ENCODE measurements at places on chromosomes 3 and 15.
A peak's percentile ranks its signal among the peaks of the same experiment; 100 is the strongest.

DNA sequence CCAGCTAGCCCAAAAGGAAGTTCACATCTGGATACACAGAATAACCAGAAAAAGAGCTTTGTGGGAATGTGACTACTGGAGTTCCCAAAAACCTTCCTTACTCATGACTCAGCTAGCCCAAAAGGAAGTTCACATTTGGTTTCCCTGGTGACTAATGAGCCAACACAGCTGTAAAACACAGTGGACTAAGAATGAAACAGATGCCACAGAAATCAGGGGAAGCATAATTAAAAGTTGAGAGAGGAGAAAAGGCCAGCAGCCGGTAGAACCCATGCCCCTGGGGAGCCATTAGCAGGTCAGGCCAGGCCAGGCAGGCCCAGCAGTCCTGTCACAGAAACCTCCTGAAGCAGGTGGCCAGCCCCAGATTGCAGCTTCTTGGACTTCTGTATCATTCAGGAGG lies 130.3 kb downstream of the GHSR start:
- DNase-seq: peak; percentile 12

- DNase-seq: peak; percentile 51
These were observed at the start of gene DALRD3 for GRCh38 chr3:49017971-49018706. Gene DALRD3, minus strand, starts transcription at chr3:49018580. Its CDS starts 16 bp downstream, at chr3:49018564.

DNA sequence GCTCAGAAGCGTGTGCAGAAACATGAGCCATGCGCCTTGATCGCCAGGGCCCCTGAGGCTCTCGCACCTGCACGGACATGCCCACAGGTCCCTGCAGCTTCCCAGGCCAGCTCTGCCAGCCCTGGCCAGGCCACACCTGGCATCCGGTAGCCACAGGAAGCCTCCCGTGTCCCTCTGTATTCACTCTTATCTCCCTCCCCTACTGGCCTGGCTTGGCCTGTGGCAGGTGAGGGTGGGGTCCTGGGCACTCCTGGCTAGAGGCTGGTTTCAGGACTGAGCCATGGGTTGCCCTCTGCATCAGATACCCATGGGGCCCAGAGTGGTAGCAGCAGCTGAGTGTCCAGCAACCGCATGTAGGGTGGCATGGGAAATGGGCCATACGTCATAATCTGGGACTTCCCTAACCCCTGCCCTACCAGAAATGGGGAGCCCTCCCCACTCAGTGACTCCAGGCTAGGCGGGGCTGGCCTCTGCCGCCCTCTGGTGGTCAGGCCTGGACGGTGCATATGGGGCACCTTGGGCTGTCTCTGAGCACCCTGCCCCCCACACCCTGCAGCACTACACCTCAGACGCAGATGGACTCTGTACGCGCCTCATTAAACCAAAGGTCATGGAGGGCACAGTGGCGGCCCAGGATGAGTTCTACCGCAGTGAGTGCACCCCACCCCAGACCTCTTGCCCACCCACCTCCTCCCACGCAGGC lies 12.6 kb upstream of the LMAN1L start:
- DNase-seq: peak; percentile 92

DNA sequence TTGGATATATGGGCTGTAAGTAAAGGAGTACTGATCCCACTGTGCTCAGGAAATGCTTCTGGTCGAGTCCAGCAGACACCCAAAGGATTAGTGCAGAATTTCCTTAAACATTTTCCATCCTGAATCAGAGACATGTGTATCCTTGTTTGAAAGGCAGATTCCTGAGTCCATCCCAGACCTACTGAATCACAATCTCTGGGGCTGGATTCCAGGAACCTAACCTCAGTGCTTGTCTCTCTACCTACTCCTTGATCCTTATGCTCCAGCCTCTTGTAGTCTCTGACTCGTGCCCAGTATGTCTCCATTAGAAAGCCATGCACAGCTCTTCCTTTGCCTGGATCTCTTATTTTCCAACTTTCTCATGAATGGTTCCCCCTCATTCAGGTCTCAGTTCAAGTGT lies 585.8 kb downstream of the NLGN1 start:
- DNase-seq: no peak

DNA sequence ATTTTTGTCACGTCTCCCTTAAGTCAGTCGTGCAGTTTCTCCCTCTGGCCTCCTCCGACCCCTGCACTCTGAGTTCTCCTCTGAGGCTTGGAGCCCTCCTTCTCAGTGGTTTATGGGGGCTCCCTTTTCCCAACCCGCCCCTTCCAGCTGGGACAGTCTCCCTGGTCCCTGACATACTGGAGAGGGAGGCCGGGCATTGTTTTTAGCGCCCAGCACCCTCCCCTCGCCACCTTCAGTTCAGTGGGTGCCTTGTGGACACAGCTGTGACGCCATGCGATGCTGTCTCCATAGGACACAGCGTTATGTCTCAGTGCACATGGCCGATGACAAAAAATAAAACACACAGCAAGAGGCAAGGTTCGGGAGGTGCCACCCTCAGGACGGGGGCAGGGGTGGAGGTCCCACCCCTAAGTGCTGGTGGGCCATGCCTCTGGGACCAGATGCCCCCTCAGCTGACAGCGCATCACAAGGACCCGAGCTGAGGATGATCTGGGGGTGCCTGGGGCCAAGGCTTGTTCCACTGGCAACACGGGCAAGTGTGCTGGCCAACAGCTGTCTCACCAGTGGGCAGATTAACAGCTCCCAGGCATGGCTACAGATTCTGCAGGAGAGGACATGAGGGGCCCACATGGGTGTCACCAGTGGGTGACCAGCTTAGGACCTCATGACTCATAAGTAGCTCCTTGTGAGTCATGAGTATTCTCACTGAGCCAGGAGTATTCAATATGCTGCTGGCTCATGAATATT lies 81.6 kb downstream of the PLXNA1 start:
- no peak for DNase-seq

DNA sequence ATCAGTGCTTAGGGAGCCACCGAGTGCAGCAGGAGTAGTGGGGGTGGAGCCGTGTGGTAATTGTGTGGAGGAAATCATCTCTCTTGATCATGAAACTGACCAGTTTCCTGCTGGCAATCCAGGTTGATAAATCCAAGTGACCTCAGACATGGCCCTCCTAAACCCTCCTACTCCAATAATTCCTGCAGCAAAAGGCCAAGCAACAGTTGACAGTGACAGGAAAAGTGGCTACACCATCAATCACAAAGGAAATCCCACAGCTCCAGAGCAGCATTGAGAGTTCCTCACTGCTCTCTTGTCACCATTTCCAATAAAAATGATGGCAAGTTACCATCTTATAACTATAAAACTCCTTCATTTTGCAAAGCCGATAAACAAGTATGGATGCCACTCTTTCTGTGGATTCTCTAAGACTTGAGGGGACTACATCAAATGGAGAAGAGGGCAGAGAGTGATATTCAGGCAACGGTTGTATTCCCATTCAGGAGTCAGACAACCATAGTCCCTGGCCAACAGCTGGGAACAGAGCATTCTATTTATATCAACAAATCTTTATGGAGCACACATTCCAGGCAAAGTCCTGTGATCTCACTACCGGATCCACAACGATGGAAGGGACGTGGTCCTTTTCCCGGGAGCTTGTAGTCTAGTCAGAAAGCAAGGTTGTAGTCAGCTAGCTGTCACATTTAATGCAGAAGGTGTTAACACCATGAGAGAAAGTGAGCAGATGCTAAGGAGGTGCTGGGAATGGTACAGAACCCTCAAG lies 312.5 kb upstream of the CTNNB1 start:
- DNase-seq: no peak

DNA sequence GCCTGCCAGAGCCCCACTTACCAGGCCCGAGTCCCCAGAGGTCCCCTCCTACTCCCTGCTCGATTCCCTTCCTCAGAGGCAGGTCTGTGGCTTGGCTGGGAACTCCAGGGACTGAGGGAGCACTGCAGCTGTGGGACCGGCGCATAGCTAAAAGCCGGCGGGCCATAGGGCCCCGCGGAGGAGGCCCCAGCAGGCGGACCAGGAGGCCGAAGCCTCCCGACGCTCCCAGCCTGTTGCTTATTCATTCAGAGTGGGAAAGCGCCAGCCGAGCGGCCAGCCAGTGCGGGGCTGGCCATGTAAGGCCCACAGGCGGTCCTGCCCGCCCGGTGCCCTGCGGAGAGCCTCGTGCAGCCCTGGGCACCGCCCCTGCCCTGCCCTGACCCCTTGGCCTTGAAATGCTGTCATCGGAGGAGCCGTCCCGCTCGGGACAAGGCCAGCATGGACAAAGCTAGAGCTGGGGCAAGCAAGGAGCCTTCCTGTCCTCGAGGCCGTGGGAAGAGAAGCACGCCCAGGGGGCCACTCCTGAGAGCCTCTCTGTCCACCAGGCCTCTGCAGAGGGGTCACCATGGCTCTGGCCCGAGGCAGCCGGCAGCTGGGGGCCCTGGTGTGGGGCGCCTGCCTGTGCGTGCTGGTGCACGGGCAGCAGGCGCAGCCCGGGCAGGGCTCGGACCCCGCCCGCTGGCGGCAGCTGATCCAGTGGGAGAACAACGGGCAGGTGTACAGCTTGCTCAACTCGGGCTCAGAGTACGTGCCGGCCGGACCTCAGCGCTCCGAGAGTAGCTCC lies at the start of gene LOXL1:
Gene LOXL1, plus strand, starts transcription at position 244 of the 784 bp plus-strand sequence. Its CDS starts 322 bp downstream, at position 566.
- no peak for DNase-seq

- DNase-seq: no peak
These were observed 25.8 kb downstream of the COLQ start for GRCh38 chr3:15495461-15496340.

- DNase-seq: no peak
These were observed 355.4 kb downstream of the OTOL1 start for GRCh38 chr3:161851941-161852566.

- DNase-seq: no peak
These were observed at the start of gene GADL1 for GRCh38 chr3:30894521-30895251. Gene GADL1, minus strand, starts transcription at chr3:30894661. Its CDS starts 47 bp downstream, at chr3:30894614.
